ENCODE measurements at places on chromosomes 2 and 18.

- no peak for DNase-seq
Observed at GRCh38 chr2:218418717-218419458, at the start of gene VIL1. Gene VIL1 (plus strand): TSS chr2:218419123. CDS start chr2:218423779, 4,656 bp downstream.

GRCh38 chr2:67057901-67058703 is 339.0 kb upstream of the ETAA1 start:
- no peak for DNase-seq

DNA sequence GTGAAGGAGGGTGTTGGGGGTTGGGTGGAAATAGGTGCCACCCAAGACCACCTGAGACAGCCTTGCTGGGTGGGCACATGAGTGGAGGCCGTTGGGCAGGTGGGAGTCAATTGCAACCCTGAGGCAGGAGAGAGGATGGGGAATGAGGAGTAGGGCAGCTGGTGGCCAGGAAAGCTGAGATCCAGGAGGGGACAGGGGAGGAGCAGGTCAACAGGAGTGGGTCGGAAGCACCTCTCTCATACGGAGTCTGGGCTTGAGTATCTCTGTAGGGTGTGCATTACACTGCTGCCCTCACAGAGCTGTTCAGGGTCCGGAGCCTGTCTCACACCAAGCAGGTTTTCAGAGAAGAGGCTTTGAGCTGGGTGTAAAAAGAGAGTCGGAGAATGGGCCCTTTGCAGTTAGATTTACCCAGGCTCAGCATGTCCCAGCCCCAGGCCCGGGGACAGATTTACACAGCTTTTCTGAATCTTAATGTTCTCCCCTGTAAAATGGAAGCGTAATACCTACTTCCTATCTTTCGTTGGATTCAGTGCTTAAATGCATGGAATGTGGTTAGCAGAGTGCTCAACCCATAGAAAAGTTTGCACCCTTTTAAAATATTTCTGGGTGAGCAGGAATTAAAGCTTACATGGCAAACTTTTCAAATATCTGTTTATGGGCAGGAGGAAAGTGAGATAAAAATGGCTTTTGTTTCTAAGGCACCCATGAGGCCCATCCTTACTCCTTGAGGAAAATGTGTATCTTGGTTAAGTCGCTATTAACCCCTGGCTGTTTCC is 144.0 kb upstream of the MYCN start:
- DNase-seq = no peak

DNA sequence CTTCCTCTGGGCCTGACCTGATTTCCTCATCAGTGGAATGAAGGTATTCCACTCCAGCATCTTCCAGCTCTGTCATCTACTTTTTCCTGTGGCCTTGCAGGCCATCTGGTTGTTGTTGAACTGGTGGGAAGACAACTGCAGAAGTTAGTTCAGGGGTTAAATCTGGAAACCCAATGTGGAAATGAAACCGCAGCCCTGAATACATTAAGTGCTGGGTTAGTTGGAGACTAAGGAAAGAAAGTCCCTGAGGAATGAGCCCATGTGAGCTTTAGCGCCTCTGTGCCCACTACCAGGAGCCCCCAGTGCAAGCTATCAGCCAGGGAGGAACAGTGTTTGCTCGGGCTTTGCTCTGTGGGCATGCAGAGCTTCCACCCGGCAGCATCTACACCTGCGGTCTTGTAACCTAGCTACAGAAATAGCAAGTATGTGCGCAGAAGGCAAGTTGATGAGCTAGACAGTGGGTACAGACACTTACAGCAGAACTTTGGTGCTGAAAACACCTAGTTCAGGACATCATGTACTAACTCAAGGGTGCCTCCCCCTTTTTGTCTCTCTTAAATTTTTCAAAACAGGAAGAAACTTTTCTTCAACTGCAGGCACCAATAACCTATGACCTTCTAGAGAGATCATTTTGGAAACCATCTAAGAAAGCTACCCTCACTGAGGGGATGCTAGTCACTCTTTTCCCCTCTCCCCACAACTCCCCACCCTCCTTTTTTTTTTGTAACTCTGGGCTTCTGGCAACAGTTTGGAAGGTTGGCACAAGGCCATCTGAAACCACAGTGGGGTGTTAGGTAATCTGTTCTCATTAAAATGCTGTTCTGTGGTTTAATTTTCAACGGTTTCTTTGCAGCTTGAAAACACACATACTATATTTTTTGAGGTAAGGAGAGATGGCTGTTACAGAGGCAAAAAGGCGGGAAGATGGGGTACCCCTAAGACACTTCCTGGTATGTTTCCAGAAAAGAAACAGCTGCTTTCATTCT is 18.3 kb upstream of the CXCR4 start:
- DNase-seq = no peak

- DNase-seq = no peak
Observed at GRCh38 chr2:241187101-241187917, 1.2 kb upstream of the ANO7 start.

DNA sequence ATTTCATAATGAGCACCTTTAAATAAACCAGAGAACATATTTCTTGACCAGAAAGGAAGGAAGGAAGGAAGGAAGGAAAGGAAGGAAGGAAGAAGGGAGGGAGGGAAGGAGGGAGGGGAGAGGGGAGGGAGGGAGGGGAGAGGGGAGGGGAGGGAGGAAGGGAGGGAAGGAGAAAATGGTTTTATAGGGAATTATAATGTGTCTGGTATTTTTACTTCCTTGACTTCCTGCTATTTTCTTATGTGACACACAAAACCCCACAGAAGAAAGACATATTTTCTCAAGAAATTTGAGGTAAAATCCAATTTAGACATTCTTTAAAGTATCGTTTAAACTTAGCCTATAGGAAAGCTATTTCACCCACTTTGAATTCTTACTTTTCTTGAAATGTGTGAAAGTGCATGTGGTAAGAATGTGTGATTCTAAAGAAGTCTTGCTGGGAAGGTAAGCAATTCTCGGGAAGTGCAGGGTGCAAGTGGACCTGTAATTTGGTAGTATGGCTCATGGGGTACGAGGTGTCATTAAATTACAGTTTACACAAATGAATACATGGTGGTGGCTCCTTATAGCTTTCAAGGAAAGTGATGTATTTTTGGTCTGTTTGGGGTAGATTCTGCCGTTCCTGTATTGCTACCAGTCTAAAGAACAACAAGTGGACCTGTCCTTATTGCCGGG is 18.0 kb downstream of the RNF125 start:
- DNase-seq = no peak

DNA sequence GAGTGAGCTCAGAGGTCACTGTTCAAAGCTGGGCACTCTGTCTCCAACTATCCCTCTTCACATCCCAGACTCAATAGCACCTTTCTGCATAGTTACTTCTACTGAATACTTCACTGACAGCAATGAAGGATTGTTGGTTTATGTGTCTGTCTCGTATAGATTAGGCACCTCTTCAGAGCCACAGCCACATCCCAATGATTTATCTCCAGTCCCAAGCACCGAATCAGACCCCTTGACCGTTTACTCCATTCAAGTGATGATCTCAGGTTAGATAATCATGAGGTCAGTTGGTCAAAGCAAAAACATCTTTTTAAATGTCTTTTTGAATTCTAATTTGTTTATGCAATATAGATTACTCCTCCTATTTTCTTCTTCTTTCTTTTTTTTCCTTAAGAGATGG is 14.7 kb downstream of the NEDD4L start:
- no peak for DNase-seq

DNA sequence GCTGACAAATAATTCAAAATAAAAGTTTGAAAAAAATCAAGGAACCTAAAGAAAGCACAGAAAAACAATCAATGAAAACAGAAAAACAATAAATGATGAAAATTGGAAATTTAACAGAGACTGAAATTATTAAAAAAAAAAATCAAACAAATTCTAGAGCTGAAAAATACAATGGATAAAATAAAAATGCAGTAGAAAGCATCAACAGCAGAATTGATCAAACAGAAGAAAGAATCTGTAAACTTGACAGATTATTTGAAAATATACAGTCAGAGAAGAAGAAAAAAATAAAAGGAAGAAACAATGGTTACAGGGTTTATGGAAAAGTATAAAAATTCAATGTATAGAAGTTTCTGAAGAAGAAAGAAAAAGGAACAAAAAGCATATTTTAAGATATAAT is 16.2 kb downstream of the SERPINB4 start:
- DNase-seq = no peak

GRCh38 chr2:225597911-225598310 is 198.4 kb downstream of the NYAP2 start:
- no peak for DNase-seq

- peak; percentile 99 for DNase-seq
Observed at GRCh38 chr2:150526827-150527226, 39.4 kb upstream of the RND3 start.

GRCh38 chr18:35740656-35741055 is 159.1 kb downstream of the GALNT1 start:
- no peak for DNase-seq

GRCh38 chr2:170298115-170298514 is 120.2 kb downstream of the MYO3B start:
- no peak for DNase-seq

GRCh38 chr2:122163617-122164016 is 408.2 kb downstream of the TSN start:
- DNase-seq = no peak

- no peak for DNase-seq
Observed at GRCh38 chr2:130251535-130251872, 53.3 kb upstream of the TUBA3E start.

GRCh38 chr2:42902939-42903709 is 110.7 kb upstream of the HAAO start:
- no peak for DNase-seq
